T-helper 9 cell (primary cell): ENCODE measurements at places on chromosomes 16 and 17.

GRCh38 chr16:77963185-77964044, 58.9 kb upstream of the CLEC3A start:
- DNase-seq: no peak

GRCh38 chr16:8924214-8924613, 39.5 kb downstream of the USP7 start:
- no peak for DNase-seq

DNA sequence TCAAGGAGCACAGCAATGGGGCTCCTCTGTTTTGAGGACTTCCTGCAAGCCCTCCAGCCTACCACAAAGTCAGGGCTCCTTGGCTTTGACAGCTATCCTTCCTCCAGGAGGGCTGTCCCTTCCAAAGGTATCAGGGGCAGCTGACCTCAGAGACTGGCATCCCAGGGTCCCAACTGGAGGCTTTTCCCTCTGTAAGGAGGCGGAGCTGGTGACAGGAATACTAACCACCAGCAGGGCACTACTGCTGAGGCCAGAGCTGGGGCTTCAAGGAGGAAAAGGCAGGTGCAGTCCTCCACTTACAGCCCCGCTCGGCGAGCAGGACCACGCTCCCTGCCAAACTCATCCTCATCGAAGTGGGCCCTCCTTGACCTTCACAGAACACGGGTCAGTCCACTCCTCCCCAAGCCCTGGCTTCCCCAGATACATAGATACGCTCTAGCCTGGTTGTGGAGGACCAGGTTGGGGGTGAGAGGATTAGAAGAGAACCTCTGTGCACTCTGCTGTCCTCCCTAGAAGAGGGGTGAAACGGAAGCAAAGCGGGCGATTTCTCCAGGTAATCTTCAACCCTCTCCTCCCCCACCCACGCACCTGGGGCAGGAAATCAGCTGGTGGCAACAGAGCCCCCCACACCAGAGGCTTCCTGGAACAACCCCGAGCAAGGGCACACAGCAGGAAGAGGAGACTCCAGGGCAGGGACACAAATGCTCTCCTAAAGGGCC, 20.5 kb downstream of the ST3GAL2 start:
- no peak for DNase-seq

DNA sequence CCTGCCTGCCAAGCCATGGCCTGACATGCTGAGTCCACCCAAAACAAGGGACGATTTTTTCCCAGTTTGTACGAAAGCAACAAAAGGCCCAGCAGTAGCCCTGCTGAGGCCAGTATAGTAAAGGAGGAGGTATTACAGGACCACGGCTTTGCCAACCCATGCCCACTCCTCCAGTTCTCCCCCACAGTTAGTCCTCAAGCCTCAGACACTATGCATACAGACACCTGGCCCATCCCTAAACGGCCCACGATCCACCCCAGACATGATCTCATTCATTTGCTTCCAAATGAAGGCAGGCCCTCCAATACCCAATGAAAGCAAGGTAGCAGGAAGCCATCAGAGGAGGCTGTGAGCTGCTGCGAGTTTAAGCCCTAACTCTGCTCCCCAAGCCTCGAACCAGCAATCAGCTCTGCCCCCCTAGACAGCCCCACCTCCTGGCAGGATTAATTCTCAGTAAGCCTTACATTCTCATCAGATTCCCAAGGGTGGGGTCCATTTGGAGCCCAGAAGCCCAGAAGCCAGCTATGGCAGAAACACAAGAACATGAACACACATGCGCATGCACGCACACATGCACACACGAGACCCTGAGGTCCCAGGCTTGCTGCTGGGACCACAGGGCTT, 4.9 kb downstream of the HDAC5 start:
- DNase-seq: no peak

GRCh38 chr17:70875729-70876310, 706.5 kb downstream of the KCNJ2 start:
- DNase-seq: no peak

DNA sequence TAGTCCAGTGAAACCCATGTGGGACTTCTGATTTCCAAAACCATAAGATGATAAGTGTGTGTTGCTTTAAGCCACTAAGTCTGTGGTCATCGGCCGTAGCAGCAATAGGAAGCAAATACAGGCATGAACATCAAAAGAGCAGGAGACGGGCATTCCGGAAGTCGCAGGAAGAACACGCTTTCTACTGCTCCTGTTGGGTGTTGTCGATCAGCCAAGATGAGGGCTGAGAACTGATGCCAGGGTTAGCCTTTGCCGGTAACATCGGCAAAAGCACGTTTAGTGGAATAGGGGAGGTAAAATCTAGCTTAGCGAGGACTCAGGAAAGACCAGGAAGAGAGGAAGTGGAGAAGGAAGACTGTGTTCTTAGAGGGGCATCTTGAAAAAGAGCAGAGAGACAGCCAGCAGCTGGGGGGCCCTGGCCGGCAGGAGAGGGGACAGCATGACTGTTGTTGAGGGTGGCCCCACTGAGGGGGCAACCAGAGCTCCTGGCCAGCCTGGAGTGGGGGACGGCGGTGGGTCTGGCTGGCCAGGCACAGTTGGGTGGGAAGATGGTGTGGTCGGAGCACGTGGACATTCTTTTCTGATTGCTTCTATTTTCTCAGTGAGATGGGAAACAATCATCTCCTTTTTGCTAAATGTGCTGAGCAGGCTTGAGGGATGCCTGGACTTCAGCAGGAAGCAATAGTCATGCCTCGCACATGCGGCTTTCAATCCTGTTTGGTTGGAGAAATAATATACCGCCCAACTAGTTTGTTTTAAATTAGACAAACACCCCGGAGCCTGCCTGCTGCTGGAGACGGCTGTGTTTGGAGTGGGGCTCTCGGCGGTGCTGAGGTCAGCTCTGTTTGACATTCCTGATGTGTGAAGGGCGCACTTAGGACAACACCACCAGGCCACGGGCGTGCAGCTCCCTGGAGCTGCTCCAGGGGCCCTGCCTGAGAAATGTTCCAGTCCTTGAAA, 109.9 kb downstream of the METRNL start:
- no peak for DNase-seq

GRCh38 chr17:78759969-78760352, 22.1 kb downstream of the CYTH1 start:
- no peak for DNase-seq

DNA sequence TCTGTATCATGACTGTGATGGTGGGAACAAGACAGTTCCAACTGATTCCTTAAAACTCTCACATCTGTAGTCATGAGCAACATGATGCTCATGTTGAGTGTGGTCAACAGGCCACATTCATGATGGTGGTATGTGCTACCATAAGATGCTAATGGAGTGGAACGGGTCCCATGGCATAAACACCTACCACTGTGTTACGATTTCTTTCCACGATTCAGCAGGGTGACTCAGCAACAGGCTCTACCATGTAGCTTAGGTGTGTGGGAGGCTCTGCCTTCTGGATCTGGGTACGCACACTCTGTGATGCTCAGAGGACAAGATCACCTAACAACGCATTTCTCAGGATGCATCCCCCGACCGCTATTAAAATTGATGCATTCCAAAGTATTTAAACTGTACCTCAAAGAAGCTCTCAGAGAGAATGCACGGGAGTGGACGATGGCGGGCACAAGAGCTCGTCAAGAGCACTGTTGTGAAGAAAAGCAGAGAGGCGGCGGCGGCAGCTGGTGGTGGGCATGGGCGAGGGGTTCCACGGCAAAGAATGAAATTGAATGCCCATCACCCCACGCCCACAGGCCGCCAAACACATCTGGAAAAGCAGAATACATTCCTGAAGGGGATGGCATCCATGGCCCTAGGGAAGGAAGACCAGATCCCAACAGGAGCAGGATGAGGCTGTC, 133.3 kb downstream of the ZNF778 start:
- DNase-seq: no peak

- no peak for DNase-seq
Measured at GRCh38 chr16:30065943-30066760, 592 bp downstream of the ALDOA start.

- no peak for DNase-seq
Measured at GRCh38 chr17:58046239-58047094, 36.8 kb upstream of the DYNLL2 start.

GRCh38 chr16:27718201-27719105, 168.5 kb downstream of the KATNIP start:
- DNase-seq: no peak

GRCh38 chr17:59719526-59719925, 12.1 kb downstream of the VMP1 start:
- no peak for DNase-seq

DNA sequence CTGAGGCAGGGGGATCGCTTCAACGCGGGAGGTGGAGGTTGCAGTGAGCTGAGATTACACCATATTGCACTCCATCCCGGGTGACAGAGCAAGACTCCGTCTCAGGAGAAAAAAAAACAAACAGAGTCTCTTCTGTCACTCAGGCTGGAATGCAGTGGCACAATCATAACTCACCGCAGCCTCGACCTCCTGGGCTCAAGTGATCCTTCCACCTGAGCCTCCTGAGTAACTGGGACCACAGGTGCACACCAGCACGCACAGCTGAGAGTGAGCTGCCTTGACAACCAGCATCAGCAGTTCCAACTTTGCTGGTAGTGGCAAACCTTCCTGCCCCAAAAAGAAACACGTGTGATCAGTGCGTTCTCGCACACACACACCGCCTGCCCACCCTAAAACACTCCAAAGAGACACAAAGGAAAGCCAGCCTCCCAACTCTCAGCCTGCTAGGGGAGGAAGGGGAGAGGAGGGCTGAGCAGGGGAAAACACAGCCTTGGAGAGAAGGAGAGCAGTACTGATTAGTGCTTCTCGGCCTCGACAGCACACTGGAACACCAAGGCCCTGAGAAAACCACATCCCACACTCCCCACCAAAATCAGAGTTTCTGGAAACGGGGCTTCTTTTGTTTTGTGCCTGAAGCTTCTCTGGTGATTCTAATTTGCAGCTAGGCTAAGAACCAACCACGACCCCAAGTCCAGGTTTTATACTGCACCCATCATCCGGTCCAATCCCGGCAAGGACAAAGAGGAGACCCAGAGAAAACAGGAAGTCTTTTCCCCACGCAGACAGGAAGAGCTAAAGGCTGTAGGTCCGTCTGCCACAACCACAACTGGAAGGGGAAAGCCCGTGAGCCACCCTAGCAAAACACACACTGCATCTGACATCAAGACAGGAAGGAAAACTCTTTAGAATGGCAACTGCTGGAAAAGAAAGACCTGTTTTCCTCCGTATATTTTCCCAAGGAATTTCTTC, 28.8 kb downstream of the ZCCHC14 start:
- no peak for DNase-seq

- DNase-seq: no peak
Measured at GRCh38 chr17:40430272-40431230, 12.7 kb upstream of the IGFBP4 start.

DNA sequence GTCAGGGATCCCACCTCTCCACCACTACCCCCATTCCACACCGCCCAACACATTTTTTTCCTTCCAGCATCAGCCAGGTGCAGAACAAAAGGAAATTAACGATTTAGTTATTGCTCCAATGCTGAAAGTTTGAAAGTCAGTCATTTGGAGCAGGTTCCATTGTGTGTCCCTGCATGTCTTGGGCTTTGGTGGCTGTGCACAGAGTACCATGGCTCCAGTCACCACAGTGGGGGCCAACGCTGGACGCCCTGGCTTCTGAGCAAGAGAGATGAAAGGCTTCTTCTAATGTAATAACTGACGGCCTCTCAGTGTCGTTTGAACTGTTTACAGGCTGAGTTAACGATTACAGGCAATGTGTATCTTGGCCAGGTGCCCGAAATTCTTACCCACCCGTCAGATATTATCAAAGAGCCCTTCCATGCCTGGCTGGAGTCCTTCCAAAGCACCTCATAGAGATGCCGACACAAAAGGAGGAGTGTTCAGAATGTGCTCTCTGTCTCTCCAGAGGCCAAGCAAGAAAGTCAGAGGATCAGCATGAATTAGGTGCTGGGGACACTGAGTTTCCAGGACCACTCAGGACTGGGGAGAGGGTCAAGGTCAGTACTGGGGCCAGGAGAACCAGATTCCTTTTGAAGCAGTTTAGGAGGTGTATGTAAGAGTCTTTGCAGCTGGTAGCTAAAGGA, 25.9 kb downstream of the RNF43 start:
- DNase-seq: no peak

- no peak for DNase-seq
Measured at GRCh38 chr17:32102646-32103186, 39.6 kb upstream of the RHOT1 start.

DNA sequence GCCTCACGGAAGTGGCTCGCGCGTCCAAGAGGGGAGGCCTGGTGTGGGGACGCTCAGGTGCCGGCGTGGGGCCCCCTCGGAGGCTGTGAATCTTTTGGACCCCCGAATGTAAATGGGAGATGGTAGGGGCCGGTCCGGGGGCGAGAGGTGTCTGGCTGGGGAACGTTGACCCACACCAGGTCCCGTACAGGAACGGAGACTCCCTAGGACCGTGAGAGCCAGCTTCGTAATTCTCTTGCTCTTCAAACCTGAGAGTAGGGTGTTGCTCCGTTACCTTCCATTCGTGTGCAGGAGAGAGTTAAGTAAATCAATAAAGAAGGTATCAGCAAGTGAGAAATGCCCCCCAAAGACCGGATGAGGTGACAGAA, 481 bp downstream of the LYRM1 start:
- no peak for DNase-seq

DNA sequence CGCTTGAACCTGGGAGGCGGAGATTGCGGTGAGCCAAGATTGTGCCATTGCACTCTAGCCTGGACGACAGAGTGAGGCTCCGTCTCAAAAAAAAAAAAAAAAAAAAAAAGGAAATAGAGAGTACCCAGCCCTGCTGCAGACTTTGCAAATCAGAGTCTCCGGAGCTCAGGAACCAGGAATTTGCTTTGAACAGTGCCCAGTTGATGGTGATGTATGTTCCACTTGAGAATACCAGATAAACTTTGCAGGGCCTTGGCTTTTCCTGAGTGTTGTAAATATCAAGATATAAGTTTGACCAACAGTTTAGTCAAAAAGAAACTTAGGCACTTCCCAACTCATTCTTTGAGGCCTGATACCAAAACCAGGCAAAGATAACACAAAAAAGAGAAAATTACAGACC, 30.6 kb upstream of the MAP3K14 start:
- DNase-seq: no peak

DNA sequence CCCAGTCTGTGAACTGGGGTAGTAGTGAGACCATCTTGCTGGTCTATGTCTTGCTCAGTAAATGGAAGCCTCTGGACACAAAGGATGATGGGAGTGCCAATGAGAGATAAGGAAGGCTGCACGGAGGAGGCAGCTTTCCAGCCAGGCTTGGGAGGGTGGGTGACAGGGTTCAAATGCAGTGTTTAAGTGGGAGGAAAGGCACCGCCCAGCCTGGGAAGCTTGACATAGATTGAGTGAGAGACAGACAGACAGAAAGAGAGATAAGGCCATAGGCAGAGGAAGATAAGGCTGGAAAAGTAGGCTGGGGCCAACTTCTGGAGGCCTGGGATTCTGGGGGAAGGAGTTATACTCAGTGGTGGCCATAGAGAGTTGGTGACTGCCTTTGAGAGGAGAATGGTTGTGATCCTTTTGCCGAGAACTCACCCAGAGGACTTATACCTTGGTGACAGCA, 7.2 kb upstream of the COL1A1 start:
- DNase-seq: no peak

- no peak for DNase-seq
Measured at GRCh38 chr16:66508248-66508913, 41.5 kb downstream of the TK2 start.

- no peak for DNase-seq
Measured at GRCh38 chr17:43701318-43701743, 39.6 kb upstream of the MEOX1 start.

- DNase-seq: no peak
Measured at GRCh38 chr16:35752773-35753558, 2293.6 kb downstream of the TP53TG3F start.

GRCh38 chr16:53829186-53829747, 125.3 kb downstream of the FTO start:
- DNase-seq: no peak
